Suppressor macrophage (primary cell): ENCODE measurements at places on chromosomes 11 and 22.

DNA sequence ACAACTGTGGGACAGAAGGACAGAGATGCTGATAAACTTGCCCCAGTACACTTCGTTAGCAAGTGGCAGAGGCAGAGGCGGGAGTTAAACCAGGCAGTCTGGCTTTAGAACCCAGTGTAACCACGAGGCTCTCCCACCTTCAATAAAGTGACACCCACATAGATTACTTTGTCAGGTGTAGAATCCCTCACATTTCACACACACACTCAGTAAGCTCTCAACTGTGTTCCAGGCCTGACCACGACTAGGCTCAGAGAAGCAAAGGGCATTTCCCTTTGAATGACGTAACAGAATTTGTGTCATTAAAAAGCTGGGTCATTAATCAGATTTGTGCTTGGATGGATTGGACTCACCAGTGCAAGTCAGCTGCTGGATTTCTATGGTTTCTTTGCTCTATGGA, 118.3 kb upstream of the RCN1 start:
- no peak for DNase-seq

- DNase-seq = no peak
These were observed 28.0 kb upstream of the RRAS2 start for GRCh38 chr11:14386895-14387480.

- no peak for DNase-seq
These were observed 9.0 kb upstream of the HTR3B start for GRCh38 chr11:113895367-113896155.

DNA sequence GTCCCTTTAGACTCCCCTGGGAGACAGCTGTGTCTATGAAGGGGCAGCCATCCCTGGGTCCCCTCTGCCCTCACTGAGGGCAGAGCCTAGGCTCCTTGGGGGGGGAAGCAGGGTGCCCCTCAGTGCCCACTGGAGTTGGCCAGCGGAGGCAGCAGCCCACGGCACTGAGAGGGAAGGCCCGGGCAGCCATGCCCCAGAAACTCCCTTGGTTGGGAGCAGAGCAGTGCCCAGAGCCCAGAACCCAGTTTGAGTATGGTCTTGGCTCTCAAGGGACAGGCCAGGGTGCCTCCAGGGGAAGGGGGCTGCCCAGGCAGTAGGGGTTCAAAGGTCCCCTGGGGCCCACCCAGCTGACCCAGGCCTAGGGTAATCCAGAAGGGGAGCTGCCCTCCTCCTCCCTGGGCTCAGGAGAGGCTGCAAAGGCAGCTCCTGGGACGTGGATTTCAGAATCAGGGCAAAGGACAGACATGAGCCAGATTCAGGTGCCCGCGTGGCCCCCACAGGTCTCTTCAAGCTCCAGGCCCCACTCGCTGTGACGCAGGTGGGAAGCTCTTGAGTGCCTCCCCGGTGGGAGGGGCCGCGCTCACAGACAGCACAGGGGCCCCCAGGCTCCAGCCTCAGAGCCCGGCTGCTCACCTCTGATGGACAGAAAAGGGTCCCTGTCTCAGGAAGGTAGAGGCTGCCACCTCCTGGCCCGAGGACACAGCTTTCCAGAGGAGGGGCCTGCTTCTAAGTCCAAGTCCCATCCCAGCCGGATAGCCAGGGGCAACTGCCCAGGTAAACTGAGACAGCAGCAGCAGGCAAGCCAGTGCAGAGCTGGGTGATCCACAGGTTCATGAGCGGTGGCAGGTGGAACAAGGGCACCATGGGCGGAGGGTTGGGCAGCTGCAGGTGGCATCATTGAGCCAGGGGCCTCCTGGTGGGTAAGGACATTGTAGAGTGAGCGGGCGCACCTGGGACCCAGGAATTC, 2.6 kb downstream of the C11orf21 start:
- peak; percentile 36 for DNase-seq

DNA sequence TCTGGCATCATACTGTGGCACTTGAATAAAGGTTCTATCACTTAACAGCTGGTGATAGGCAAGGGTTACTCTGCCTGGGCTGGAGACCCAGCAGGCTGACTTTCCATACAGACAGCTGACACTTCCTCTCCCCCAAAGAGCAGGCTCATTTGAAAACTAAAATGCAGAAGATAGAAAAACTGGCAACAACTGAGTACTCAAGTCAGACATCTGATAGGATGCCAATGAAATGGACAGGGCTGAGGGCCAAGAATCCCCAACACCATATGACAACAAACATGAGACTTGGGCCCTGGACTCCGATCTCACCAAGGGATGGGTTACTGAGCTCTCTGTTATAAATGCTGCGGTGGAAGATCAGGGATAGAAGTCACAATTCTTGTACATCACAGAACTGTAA, 237.2 kb downstream of the LRRC4C start:
- no peak for DNase-seq
